Fibroblast of skin of scalp (primary cell): ENCODE measurements at places on chromosomes 7 and 10.

GRCh38 chr7:109926738-109927137 lies 1164.2 kb upstream of the LRRN3 start:
- no peak for DNase-seq

DNA sequence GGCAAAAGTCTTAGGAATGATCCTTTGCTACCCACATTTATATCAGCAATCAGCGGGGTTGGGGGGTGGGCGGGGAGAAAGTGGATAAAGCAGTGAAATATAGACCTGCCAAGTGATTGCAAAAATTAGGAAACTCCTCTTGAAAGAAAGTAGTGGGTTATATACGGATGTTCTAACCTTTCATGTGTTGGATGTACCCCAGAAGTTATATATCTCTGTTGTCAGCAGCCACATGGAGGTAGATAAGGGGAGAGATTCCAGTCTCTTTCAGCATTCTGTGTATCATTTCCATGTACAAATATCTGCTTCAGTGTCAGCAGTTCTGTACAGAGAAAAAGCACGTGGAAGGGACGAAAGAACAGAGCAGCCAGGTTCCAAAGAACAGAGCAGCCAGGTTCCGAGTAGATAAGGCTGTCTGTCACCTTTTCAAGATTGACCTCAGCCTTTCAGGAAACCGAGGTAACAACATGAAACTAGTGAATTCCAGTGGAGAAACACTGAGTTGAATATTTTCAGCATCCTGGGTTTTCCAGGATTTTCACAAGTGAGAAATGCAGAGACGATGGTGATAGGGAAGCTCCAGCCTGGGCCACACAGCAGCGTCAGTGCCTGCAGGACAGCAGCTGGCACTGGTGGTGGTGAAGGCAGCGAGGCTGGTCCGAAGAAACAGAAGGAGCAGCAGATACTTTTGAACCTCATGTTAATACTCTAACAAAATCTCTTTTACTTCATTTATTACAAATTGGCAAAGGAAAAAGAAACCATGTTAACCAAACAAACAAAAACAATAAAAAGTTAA lies 212.3 kb downstream of the C7orf25 start:
- no peak for DNase-seq

DNA sequence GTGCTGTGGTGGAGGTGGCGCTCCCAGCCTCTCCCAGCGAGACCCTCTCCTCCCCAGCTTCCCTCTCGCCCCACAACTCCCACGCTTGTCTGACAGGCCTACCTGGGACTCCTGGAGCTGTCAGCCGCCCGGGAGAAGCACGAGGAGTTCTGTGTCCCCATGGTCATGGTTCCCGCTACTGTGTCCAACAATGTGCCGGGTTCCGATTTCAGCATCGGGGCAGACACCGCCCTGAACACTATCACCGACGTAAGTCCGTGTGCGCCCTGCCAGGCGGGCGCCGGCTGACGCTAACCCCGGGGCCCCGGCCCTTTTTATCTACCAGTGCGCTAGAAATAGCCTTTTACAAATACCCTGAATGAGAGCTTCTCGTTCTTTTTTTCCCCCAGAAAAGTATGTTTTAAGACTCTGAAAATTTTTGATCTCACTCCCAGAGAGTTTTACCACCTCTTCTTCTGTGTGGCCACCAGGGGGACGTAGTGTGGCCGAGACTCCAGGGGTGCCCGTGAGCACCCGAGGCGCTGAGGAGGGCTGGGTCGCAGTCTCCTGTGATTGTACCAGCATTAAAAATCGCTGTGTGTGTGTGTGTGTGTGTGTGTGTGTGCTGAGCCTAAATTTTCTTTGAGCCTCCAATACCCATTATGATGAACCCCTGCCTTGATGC lies 52.6 kb downstream of the PFKP start:
- peak; percentile 21 for DNase-seq

DNA sequence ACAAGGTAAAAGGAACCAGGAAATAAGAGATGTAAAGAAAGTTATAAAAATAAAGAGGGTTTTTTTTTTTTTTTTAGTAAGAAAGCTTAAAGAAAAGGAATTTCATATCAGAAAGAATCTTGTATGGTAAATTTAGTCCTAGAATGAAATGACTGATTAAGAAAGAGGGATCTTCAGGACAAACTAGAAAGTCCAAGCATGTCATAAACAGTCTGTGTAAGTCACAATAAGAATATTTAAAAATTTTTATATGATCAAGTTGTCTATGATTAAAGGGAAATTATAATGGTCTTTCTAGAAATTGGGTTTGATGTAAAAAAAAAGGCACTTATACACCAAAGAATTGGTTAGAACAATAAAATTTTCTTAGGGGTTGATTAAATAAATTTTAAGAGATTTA lies 289.5 kb downstream of the XPNPEP1 start:
- no peak for DNase-seq
